NCI-H1930 (cell line): ENCODE measurements at places on chromosomes 7 and 10.

GRCh38 chr7:104160375-104160774, 47.4 kb downstream of the ORC5 start:
- DNase-seq: no peak

GRCh38 chr10:16835228-16835627, 18.0 kb upstream of the RSU1 start:
- DNase-seq: no peak

DNA sequence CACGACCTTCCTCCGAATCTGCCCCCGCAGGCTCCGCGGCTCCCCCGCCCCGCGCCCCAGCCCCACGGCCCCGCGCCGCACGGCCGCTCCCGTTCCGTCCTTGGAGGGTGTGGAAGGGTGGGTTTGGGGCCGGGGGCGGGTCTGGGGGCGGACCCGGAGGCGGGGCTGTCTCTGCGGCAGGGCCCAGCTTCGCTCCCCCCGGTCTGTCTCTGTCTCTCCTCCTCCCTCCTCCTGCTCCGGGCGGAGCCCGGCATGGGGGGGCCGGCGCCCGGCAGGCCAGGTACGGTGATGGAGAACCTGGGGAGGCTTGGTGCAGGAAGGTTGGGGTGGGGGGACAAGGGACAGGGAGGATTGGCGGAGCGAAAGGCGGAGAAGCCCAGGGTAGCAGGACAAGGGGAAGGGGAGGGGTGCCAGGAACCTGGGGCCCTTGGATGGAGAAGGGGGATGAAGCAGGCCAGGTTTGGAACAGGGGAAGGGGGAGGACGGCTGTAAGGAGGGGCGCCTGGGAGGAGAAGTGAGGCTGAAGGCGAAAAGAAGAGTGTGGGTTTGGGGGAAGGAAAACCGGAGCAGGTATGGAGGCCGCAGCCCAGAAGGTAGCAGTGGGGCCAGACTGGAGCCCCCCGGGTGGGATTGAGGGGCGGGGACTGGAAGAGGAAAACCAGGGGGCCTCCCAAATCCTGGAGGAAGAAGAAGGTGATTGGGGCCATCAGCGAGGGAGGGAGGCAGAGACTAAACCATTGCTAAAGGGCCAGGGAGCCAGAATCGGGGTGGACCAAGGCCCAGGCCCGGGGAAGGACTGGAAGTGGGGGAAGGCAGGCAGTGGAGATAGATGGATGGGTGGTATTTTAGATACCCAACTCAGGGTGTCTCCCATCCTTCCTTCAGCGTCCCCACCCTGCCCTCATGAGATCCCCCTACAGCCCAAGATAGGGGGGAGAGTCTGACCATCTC, at the start of gene NYAP1:
NYAP1 (plus strand) TSS at position 206 of the 951 bp plus-strand sequence. CDS start 1,385 bp downstream, outside the sequence.
- peak; percentile 52 for DNase-seq

DNA sequence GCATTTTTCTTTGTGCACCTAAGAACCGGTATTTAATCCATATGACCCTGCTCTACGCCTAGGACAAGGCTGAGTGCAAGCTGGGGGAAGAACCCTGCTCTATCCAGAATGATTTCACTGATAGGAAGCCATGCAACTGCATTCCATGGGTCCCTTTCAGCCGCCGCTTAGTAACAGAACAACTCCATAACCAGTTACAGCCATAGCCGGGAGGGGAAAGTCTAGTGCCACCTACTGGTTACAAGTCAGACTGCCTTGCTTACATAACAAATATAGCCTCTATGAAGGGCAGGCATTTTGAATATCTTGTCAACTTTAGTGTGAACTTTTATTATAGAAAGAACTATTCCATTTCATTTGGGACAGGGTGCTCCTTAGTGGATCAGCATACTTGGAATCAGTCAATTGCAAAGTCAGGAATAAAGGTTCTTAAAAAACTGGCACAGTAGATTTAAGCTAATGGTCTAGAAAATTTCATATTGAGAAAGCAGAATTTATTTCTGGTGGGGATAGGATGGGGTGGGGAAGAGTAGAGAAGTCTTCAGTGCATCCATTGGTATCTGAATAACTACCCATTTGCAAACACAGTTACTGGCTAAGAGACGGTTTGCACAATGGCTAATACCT, 521.7 kb downstream of the ADRA2A start:
- no peak for DNase-seq

GRCh38 chr7:29639886-29640595, 76.4 kb downstream of the PRR15 start:
- no peak for DNase-seq

- no peak for DNase-seq
These were observed 58.3 kb downstream of the CXCL12 start for GRCh38 chr10:44326474-44327030.

DNA sequence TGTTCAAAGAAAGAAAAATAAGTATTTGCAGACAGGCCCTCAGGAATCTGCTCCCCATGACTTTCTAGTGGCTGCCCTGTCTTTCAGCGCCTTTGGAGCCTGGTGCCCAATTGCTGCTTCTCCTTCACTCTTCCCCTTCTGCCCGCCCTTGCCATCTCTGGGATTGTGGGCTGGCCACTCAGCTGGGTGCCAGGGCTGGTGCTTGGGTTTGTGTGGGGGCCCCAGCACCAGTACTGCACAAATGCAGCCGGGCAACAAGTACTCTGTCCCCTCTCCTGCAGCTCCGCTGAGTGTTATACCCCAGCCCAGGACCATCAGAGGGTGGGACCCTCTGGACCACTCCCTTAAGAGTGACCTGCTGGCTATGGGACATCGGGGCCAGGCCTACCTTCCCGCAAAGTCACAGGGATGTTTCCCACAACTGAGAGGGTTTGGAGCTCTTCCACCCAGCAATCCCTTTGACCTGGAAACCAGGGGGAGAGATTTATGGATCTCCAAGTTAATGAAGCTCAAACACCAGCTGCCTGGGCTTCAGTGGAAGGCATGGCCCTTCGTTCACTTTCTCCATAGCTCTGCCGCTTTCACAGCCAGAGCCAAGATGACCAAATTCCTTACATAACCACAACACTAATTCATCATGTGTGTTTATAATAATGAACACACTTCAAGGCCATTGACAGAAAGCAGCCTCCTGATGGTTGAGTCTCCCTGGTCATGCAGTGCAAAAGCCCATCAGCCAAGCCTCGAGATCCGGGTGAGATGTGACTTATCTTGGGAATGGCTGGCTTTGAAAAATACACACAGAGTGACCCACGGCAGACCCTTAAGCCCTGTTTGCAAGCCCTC, 313.9 kb upstream of the ZNF32 start:
- DNase-seq: no peak

DNA sequence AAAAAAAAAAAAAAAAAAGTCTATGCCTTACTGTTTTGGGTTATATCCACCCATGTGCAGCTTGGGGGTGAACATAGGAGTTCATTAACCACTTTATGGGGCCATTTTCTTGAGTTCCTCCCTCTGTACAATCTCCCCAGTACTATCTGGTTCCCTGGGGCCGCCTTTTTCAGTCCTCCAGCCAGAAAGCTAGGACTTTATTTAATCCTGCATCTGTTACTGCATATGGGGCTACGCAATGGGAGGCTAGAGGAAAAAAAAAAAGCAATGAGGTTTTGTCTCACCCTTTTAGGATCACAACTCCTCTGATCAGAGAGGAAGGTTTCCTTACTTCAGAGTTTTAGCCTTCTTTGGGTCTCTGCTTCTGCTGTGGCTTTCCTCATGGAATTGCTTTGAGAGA, 51.0 kb downstream of the BTRC start:
- DNase-seq: no peak

- peak; percentile 76 for DNase-seq
These were observed 62.2 kb upstream of the TARP start for GRCh38 chr7:38335492-38336147.

GRCh38 chr7:662576-662975, 63.9 kb upstream of the DNAAF5 start:
- no peak for DNase-seq

DNA sequence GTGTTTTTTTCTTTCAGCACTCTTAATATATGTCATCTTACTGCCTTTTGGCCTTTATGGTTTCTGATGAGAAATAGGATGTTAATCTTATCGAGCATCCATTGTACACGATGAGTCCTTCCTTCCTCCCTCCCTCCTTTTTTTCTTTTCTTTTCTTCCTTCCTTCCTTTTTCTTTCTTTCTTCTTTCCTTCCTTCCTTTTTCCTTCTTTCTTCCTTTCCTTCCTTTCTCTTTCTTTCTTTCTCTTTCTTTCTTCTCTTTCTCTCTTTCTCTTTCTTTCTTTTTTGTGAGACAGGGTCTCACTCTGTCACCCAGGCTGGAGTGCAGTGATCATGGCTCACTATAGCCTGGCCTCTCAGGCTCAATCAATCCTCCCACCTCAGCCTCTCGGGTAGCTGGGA, 8.4 kb downstream of the RPEL1 start:
- DNase-seq: no peak

- DNase-seq: no peak
These were observed 135.3 kb downstream of the KIAA1217 start for GRCh38 chr10:24344279-24344678.

DNA sequence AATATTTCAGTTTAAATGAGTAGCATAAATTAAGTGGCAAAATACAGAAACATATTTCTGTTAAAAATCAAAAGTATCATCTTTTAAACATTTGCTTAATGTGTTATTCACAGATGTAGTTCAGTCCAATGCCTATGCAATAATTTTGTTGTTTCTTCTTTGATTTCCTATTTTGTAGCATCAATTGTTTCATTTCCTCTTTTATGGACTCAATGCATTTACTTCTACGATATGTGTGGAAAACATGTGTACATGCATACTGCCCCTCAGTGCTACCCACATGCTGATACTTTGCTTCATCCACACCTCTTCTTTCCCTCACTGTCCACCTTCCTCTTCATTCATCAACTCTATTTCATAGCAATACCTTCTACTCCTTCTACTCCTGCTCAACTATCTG, 108.1 kb downstream of the PTN start:
- DNase-seq: no peak

GRCh38 chr7:131057794-131058070, 269.9 kb upstream of the MKLN1 start:
- DNase-seq: no peak

GRCh38 chr7:82506702-82507101, 63.1 kb upstream of the CACNA2D1 start:
- no peak for DNase-seq

DNA sequence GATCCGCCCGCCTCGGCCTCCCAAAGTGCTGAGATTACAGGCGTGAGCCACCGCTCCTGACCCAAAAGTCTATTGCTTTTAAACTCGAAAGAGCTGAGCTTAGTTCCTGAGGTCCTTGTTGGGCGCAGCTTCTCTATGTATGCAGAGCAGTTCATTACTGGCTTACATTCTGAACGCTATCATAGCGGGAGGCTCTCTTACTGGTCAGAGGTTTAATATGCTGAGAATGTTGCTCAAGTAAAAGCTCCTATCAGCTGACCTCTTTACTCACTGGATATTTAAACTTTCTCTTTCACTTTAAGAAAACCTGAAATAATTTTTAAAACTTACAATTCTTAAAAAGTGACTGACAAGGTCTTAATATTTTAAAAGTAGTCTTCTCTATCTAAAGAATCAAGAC, 160.8 kb upstream of the WNT16 start:
- no peak for DNase-seq

GRCh38 chr7:101081432-101081831, 3.8 kb upstream of the TRIM56 start:
- DNase-seq: no peak

- no peak for DNase-seq
These were observed 59.5 kb downstream of the SNX10 start for GRCh38 chr7:26351171-26351570.

DNA sequence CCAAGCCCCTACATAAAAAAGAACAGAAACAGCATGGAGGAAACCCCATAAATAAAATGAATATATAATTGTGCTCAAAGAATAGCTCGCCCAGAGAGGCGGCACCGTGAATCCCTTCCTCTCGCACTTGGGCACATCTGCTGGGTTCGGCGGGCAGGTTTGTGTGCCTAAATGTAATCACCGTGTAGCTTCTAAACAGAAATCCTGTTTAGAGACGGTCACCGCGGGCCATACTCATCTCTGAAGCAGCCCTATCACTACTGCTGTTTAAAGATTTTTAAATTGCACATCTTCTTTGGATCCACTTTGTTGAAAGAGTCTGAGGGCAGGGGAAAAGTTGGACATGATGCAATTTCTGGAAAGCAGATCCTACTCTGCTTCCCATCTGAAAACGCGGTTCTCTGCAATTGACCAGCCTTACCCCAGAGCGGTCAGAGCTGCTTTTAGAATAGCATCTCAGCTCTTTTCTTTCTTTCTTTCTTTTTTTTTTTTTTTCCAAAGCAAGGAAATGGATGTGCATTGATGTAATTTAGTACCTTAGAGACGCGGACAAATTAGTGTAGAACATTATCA, 6.4 kb downstream of the DRGX start:
- peak; percentile 54 for DNase-seq

- peak; percentile 16 for DNase-seq
These were observed 1.1 kb downstream of the EGFR start for GRCh38 chr7:55019691-55020465.

- no peak for DNase-seq
These were observed 1.5 kb downstream of the GIMAP8 start for GRCh38 chr7:150451833-150452461.

DNA sequence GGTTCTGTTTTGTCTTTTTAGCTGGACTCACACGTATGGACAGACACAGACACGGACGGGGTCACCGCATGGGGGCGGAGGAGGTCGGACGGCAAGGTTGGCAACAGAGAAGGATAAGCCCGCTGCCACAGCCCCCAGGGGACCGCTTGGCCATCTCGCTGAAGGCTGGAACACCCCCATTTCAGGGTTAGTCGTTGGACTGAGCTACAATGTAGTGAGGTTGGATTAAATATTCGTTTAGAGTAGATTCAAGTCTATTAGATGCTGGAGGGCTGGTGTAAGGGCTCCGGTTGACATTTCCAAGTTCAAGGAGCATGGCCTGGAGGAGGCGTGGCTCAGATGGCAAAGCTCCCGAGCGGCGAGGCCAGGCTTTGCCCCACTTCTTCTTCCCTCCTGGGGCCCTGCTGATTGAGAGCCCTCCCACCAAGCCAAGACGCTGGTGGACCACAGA, 35.2 kb downstream of the PPIF start:
- no peak for DNase-seq

DNA sequence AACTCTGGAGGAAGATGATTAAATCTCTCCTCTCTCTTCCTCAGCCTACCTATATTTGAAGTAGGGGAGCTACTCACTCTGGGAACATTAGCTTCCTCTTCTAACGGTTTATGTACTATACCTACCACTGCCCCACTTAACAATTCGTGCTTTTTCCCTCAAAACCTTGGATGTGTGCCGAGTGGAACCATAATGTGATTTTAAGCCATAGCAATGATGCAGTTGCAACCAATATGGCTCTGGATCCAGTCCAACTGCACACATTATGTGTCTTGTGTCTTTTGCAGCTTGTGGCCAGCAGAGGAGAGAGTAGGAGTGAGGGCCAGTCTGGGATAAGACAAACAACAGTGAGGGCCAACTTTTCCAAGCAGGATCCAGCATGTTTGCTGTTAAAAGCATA, 170.7 kb downstream of the GATA3 start:
- DNase-seq: no peak

DNA sequence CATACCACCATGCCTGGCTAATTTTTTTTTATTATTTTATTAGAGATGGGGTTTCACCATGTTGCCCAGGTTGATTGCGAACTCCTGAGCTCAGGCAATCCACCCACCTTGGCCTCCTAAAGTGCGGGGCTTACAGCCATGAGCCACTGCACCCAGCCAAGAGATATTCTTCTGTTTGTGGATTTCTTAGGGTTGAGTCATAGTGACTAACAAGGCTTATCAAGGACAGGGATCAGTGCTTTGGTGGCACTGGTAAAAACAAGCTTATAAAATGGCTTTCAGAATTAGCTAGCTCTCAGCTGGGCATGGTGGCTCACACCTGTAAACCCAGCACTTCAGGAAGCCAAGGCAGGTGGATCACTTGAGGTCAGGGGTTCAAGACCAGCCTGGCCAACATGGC, 122.4 kb downstream of the ZNF248 start:
- no peak for DNase-seq
